Cerebellar nuclear complex (tissue), 1 donor: ENCODE measurements at places on chromosomes 2 and 18.

DNA sequence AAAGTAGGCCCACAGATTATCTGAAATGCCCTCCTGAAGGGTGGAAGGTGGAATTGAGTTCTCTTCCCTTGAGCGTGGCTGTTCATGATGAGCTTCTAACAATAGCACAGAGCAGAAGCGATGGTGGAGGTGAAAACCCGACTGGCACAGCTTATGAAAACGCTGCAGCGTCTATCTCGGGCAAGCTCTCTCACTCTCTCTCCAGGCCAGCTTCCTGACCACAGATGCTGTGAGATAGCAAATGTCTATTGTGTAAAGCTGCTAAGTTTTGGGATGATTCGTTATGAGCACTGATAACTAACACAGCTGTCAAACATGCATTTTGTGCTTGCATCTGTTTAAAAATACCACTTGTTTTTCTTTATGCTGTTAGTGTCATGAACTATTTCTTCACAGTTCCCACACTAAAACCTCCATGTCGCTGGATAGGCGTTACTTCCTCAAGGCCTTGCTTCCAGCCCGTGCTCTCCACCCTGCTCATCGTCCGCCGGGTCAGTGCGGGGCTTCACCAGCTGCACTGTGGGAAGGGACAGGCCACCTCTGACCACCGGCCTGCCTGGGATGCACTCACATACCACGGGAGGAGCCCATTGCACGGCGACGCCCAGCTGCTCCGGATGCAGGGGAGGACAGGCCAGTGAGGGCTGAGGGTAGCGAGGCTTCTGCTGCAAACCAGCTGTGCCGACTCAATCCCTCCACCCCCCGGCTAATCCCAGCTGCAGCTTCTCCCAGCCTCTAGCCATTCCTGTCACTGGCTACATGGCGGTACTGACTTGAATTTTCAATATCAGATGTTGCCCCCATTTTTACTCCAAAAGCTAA, 60.0 kb upstream of the OTOS start:
- no peak for DNase-seq

- no peak for DNase-seq
Measured at GRCh38 chr18:70674896-70675295, 386.1 kb downstream of the SOCS6 start.

DNA sequence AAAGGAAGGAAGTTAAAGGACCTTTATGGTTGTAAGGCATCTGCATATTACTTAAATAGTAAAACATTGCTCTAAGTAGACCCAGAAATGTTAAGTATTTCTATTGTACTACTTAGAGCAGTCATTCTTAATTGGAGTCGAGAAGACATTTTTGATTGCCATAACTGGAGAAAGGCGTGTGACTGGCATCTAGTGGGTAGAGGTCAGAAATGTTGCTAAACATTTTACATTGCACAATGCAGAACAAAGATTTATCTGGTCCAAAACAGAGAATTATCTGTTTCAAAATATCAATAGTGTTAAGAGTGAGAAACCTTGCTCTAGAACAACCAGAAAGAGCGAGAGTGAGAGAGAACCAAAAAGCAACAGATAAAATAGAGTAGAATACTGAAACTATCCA, 23.3 kb upstream of the ROCK1 start:
- no peak for DNase-seq

DNA sequence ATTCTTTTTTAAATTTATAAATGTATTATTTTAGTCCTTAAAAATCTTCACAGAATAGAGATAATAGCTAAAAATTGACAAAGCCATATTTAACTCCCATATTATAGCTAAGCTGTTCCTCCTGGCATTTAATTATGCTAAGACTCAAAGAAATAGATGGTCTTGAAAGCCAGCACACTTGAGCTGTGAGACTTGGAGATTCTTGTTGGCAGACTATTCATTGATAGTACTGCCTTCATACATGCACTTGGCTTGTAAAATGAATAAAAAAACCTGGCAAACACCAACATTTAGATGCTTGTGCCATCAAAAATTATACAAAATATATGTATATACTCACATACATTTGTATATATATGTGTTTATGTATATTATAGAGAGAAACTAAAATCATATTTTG, 9.7 kb upstream of the LDAH start:
- no peak for DNase-seq

- DNase-seq, result no peak
Measured at GRCh38 chr18:38077229-38077628, 511.6 kb upstream of the CELF4 start.

DNA sequence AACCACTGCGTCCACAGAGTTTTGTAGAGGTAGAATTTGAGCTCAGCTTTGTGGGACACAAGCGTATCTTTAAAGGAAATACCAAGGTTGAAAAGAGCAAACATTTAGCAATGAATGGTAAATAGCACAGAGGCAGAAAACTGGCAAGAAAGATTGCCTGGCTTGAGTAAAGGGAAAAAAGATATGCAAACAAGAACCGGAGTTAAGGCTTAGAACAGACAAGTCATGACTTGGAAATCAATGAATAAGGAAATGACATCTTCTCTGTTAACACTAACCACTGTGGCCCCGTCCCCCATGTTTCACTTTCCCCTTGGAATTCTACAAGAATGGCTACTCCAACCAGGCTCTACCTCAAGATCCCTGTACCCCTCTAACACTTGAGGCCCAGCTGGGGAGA, 3.8 kb downstream of the STAM2 start:
- DNase-seq, result no peak
